ENCODE measurements at places on chromosomes 12 and 14.

DNA sequence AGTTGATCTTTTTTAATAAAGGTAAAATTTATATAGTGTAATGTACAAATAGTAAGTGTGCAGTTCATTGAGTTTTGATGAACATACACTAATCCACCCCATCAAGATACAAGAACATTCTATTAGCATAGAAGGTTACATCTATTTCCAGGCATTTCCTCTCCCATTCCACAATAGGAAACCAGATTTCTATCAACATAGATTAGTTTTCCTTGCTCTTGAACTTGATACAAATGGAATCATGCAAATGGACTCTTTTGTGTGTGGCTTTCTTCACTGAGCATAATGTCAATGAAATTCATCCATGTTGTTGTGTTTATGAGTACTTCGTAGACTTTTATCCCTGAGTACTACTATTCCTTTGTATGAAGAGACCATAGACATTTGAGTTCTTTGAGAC, 10.8 kb downstream of the STYX start:
- DNase-seq = no peak

- no peak for DNase-seq
Measured at GRCh38 chr12:43951286-43951685, 115.4 kb downstream of the TMEM117 start.

DNA sequence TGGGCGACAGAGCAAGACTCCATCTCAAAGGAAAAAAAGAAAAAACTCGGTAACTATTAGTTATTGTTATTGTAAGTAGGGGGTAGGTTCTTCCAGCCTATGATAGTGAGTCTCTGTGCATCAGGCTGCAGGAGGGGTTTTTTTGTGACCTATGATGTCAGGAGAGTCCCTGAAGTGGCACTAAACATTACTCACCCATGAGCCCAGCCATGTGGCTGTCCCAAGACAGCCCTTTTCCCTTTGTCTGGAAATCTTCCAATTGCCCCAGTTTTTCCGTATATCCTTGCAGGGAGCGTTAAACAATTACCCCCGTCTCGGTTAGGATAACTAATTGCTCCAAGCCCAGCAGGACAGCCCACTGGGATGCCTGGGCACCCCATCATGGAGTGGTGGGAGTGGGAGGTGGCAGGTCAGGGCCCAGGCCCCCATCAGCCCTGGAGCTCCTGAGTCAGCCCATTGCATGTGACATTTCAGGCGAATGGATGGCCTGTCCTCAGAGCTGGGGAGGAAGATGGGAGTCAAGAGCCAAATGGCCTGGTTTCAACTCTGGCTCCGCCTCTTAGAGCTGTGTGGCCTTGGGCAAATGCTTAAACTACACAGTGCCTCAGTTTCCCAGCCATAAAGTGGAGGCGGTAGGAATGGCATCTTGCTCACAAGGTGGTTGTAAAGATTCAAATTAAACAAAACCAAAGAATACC, 16.4 kb downstream of the PHETA1 start:
- no peak for DNase-seq

GRCh38 chr12:64627771-64628170, 17.5 kb downstream of the RASSF3 start:
- DNase-seq = no peak

DNA sequence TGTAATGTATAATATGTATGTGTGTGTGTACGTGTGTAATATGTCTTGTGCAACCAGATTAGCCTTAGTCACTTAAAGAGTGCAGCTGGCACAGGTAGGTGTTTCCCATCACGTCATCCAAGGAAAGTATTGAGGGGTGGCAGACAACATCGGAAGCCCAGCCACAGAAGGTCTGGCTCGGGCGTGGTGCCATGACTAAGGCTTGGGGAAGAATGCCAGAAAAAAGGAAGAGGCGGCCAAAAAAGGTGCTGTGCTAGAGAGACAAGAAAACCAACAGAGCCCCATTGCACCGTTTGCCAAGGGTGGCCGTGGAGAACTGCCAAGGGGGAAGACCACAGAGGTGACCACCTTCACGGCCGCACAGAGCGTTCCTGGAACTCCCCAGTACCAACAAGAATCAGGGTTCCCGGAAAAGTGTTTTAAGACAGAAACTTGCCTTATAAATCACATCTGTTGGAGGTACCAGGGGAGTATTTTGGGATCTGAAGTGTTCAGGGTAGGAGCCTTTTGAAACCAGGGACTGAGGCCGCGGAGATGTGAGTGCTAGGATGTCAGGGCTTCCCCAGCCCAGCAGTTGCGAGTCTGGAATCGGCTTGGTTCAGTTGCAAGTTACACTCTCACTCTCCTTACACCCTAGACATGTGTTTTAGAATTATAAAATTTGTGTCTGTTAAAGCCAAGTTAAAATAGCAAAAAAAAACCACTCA, 131.2 kb upstream of the DYRK2 start:
- DNase-seq = peak; percentile 74

GRCh38 chr14:27267876-27268275, 670.0 kb upstream of the NOVA1 start:
- DNase-seq = no peak

GRCh38 chr12:45186762-45187161, 29.1 kb upstream of the ANO6 start:
- DNase-seq = no peak

DNA sequence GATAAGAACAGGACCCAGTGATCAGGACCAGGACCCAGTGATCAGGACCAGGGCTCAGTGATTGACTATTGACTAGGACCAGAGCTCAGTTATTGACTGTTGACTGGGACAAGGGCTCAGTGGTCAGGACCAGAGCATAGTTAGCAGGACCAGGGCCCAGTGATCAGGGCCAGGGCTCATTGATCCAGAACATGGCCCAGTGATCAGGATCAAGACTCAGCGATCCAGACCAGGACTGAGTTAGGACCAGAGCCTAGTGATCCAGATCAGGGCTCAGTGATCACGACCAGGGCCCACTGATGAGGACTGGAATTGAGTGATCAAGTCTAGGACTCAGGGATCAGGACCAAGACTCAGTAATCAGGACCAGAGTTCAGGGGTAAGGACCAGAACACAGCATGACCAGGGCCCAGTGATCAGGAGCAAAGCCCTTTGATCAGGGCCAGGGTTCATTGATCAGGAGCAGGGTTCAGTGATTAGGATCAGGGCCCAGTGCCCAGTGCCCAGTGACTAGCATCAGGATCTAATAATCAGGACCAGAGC, 176.0 kb downstream of the TMEM121 start:
- DNase-seq = no peak

DNA sequence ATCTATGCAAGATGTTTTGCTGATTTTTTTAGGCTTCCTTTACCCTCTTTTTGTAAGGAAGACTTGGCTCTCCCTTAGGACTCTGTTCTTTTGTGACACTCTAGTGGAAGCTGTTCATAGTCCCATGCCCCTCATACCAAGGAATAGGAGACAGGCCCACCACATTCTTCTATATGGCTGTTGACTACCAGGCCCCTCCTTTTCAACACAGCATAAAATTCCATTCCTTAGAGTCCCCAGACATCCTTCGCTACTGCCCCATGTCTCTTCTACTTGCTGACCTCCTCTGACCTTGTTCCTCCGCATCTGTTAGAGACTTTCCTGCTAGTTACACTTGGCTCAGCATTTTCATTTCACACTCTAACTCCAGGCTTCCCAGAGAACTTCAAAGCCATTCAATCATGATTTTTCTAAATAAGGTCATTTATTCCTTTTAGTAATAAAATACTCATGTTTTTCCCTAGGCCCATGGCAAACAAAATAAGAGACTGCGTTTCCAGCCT, 9.7 kb downstream of the PIK3C2G start:
- no peak for DNase-seq

DNA sequence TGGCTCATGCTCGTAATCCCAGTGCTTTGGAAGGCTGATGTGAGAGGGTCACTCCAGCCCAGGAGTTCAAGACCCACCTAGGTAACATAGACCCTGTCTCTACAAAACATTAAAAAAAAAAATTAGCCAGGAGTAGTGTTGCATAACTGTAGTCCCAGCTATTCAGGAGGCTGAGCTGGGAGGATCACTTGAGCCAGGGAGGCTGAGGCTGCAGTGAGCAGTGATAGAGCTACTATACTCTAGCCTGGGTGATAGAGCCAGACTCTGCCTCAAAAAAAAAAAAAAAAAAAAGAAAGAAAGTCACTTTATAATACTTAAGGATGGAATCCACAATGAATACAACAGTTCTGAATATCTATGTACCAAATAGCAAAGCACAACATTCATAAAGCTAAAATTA, 10.2 kb upstream of the SLC10A1 start:
- no peak for DNase-seq

GRCh38 chr12:10238526-10238925, 25.8 kb downstream of the GABARAPL1 start:
- no peak for DNase-seq

GRCh38 chr12:114409852-114410600, 4.1 kb upstream of the TBX5 start:
- DNase-seq = no peak

GRCh38 chr14:68222726-68223125, 403.1 kb downstream of the RAD51B start:
- no peak for DNase-seq

GRCh38 chr12:62817556-62818271, 117.2 kb downstream of the PPM1H start:
- no peak for DNase-seq

- no peak for DNase-seq
Measured at GRCh38 chr12:66852765-66853164, 173.9 kb upstream of the GRIP1 start.

- no peak for DNase-seq
Measured at GRCh38 chr12:109621211-109621694, 47.7 kb downstream of the MVK start.

GRCh38 chr14:61531465-61532122, 163.7 kb upstream of the HIF1A start:
- no peak for DNase-seq

DNA sequence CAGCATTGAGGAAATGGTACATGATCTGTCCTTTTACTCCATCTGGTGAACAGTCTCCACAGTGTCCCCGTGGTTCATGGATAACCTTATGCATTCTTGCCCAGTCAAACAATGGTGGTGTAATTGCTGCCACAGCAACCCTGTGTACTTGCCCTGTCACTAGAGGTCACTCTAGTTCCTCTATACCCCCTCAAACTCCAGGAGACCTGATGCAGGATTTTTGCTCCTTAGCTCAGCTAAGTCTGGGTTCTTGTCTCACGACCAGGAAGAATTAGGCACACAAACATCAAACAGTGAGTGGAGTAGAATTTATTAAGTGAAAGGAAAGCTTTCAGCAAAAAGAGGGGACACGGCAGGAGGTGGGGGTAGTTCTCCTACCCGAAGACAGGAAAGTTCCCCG, 24.7 kb upstream of the EEA1 start:
- DNase-seq = no peak

GRCh38 chr12:70070494-70071007, 172.7 kb upstream of the CNOT2 start:
- DNase-seq = no peak

- DNase-seq = no peak
Measured at GRCh38 chr14:91264151-91265150, 19.9 kb upstream of the GPR68 start.

DNA sequence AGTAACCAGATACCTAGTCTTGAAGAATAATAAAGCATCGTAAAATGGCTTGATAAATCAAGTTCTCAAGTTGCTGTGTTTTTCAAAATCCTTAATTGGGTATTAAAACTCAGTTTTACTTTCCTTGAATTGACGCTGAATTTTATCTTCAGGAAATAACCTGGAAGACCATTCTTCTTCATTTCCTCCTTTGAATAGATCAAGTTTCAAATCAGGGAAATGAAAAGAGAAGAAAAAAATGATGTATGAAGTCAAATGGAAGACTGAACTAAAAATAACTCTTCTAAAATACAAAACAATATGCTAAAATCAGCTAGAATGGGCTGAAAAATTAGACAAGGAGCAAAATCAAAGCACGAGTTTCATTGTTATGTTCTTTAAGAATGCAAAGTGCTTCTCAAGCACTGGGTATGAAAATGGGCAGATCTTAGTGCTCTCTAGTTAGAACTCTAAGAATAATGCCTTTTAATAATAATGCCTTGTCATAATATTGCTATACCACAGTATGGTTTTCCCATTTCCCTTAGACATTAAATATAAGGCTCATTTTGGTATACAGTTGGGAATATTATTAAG, 54.6 kb upstream of the CLEC14A start:
- no peak for DNase-seq

DNA sequence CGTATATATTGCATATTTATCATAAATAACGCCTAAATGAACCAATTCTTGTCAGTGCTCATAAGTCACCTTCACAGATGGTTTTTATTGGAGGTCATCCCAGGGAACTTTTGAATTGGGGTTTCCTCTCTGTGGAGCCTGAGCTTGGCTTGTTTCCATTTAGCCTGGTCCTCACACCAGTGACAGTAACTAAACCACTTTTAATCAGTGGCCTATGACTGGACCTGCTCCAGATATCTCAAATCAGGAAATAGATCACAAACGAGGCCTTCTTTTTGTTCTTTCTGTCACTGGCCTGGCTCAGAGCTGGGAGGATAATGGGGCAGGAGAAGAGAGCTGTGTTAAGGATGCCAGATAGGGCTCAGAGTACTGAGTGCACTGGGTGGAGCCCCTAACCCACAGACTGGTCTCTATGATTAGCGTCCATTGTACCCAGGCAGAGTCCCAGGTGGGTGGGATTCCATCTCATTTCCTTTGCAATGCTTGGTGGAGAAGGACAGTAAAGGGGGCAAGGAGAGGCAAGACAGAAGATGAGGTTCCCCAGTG, 92.4 kb downstream of the NUAK1 start:
- DNase-seq = no peak

GRCh38 chr12:9103050-9103849, 12.5 kb downstream of the A2M start:
- no peak for DNase-seq

GRCh38 chr12:98437166-98437565, 78.2 kb upstream of the TMPO start:
- no peak for DNase-seq

DNA sequence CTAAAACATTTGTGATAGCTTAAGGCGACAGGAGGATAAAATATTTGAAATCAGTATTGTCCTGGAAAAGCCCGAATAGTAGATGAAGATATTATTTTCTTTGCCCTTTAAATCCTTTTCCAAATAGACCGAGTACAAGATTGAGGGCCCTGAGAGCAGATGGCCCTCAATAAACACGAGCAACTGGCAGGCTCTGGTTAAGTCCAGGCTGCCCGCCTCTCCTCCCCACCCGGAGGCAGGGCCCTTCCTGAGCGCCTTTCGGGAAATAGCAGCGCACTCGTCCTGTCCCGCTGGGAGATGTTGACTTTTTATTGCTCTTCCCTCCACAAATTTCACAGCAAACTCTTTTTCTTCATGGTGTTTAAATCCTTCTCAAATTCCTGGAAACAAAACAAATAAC, 50.8 kb upstream of the MAX start:
- DNase-seq = no peak

All from NCI-H2081 (cell line).